ENCODE measurements at places on chromosomes 12 and 14. TPM values are rescaled to one million over a fixed set of nuclear protein-coding genes. Genes with fewer than 3 reads are reported as not detected.

Gene DGKA
- total RNA-seq, result 68.6 TPM

Gene EPS8
- 83.3 TPM for total RNA-seq

Gene ADAMTS20
- total RNA-seq, result not detected

Gene LRRK2
- 15.3 TPM for total RNA-seq

Gene RAPGEF3
- total RNA-seq, result 6.8 TPM

Gene GYS2
- not detected for total RNA-seq

Gene ERG28
- 5.1 TPM for total RNA-seq

Gene SLC25A29
- 16.1 TPM for total RNA-seq

Gene FNTB
- total RNA-seq, result 10.6 TPM

Gene PPTC7
- total RNA-seq, result 7.1 TPM

Gene ZNF219
- 1.5 TPM for total RNA-seq

Gene RFX4
- not detected for total RNA-seq

Gene DDX23
- 78.5 TPM for total RNA-seq

Gene VRTN
- total RNA-seq, result not detected

Gene SPX
- not detected for total RNA-seq

Gene DEGS2
- under 0.01 TPM for total RNA-seq

Gene SCNN1A
- total RNA-seq, result not detected

Gene C12orf50
- total RNA-seq, result 0.17 TPM

Gene WNK1
- total RNA-seq, result 101 TPM

Gene SLC6A13
- 0.17 TPM for total RNA-seq

Gene KLRG1
- 1.0 TPM for total RNA-seq

Gene STON2
- 46.1 TPM for total RNA-seq

Gene ACSM4
- total RNA-seq, result not detected

Gene CACNA1C
- 28.1 TPM for total RNA-seq

Gene CLEC7A
- not detected for total RNA-seq

Gene NPFF
- not detected for total RNA-seq

Gene TIGAR
- total RNA-seq, result 7.4 TPM

Gene SERPINA9
- total RNA-seq, result not detected

Gene KLRD1
- 0.66 TPM for total RNA-seq

Gene TMEM229B
- 2.0 TPM for total RNA-seq

Gene MYH6
- total RNA-seq, result not detected
